ENCODE measurements at places on chromosomes 4 and X.

- DNase-seq: no peak
These were observed 8.2 kb upstream of the TLR10 start for GRCh38 chr4:38791010-38791409.

GRCh38 chr4:78565971-78566372 lies 14.4 kb downstream of the ANXA3 start:
- no peak for DNase-seq

GRCh38 chrX:78658845-78659744 lies at the start of gene RTL3:
RTL3 (minus strand) TSS chrX:78659328; CDS start chrX:78658420, 908 bp downstream.
- DNase-seq: no peak

DNA sequence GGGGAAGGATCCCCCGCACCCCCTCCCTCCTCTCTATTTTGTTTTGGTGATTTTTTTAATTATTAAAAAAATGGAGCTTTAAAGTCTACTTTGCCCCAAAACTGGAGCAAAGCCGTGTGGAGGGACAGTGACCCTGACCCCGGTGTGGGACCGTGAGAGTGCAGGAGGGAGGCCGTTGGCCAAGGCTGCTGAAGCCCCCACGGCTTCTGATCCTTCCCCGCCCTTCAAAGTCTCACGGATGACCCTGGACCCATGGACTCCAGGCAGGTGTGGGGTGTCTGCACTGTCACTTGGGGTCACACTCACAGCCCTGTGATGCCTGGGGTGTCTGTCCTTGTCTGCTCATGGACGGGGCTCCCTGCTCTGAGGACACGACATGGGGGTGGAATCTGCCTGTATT lies 133.3 kb downstream of the CPZ start:
- no peak for DNase-seq

DNA sequence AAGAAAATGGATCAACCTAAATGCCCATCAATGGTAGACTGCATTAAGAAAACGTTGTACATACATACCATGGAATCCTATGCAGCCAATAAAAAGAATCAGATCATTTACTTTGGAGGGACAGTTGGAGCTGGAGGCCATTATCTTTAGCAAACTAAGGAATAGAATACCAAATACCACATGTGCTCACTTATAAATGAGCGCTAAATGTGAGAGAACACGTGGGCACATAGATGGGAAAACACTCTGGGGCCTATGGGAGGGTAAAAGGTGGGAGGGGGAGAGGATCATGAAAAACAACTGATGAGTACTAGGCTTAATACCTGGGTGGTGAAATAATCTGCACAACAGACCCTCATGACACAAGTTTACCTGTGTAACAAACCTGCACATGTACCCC lies 1729.9 kb upstream of the PCDH10 start:
- no peak for DNase-seq

GRCh38 chr4:54543088-54543795 lies 114.5 kb upstream of the KIT start:
- DNase-seq: no peak

DNA sequence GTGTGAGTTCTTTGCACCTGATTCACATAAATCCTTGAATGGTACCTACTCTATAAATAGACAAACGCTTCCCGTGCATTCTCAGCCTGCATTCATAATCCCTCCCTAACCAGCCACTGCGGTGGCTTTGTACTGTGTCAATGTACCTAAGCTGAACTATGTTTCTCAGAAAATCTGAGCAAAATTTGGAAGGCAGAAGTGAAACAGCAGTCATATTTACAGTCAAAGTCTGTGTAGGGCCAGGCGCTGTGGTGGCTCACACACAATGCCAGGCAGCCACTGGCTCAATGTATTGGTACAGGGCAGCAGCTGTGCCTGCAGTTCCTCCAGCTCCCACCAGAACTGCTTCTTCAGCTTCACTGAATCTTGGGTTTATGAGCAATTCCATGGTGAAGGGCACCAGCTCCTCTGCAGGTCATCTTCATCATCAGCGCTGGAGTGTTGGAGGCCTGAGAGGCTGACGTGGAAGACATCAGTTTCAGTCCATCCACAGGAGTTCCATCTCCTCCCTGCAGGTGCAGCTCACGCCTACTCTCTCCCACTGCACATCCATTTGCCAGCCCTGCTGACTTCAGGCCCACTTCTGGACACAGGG lies 32.3 kb upstream of the IRF2 start:
- DNase-seq: no peak

GRCh38 chr4:89753601-89754066 lies 83.3 kb downstream of the SNCA start:
- DNase-seq: no peak

GRCh38 chr4:113832803-113833202 lies 71.3 kb upstream of the CAMK2D start:
- DNase-seq: no peak

DNA sequence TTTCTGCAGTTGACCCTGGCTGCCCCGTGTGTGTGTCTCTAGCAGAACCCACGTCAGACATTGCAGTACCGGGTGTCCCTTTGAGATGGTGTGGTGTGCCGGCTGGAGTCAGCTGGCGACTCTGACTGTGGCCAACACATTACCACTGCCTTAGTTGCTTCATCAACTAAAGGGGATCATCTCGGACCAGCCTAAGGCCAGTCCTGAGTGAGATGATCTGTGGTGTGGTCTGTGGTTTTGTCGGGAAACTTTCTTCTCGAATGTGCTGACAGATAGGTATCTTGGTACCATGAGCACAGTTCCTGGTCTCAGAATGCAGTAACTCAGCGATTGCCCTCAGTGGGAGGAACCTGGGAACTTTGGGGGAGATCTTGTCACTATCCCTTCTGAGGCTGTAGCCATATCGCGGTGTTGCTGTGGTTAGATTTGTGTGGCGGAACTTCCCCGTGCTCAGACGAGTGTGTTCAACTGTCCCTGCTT lies 15.8 kb downstream of the TBC1D14 start:
- DNase-seq: no peak

DNA sequence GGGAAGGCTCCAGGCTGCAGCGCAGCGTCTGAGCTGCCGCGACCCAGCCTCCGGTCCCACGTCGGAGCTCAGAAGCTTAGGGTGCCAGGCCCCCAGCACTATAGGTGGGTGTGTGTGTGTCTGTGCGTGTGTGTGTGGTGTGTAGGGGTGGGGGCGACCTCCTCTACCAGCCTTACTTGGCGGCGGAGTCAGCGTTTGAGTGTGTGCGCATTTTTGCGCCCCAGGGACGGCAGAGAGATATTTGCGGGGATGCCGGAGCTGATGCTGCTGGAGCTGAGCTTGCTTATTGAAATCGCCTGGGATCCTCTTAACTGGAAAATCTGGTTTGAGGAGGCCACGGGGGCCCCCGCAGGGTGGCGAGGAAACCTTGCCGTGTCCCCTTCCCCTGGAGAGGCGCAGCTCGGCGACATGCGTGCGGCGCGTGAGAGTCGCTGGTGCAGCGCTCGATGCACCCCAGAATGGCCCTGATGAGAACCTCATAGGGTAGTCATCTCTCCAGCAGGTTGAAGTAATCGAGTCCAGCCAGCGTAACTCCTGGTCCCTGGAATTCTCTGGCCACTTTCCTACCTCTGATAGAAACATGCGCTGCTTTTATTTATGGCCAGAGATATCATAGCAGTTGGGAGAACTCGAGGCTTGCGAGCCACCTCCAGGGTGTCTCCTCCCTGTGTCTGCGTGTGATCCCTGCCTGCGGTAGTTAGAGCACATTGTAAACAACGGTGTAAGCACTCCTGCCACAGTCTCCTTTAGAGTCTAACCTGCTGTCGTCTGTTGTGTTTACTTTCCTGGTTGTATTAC lies 2.7 kb downstream of the ADGRL3 start:
- no peak for DNase-seq

DNA sequence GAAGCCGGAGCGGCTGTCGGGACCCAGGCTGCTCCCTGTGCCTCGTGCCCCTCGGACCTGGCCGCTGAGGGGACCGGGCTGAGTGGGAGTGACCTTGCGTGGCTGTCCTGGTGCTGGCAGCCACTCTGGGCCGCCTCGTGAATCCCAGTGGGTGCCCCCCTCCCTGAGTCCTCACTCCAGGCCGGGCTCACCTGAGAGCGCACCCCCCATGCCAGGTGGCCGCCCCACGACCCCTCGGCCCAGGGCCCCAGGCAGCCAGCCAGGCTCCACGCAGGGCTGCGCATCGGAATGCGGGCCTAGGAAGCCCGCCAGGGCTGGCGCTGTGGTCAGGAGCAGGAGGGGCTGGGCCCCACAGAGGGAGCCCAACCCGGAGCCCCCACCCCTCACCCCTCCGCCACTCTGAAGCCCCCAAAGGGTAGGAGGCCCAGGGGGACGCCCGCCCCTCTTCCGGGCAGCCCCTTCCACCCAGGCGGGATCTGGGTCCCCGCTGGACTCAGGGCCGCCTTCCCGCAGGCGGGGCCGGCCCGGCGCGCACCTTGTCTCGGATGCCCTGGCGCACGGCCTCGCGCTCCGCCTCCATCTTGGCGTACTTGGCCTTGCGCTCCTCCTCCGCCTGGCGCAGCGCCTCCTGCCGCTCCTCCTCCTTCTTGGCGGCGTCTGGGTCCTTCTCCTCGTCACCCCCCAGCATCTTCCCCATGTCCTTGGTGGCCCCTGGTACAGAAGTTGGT lies 33.9 kb downstream of the CPLX1 start:
- no peak for DNase-seq

- no peak for DNase-seq
These were observed 97.4 kb upstream of the TBL1X start for GRCh38 chrX:9367421-9367820.

DNA sequence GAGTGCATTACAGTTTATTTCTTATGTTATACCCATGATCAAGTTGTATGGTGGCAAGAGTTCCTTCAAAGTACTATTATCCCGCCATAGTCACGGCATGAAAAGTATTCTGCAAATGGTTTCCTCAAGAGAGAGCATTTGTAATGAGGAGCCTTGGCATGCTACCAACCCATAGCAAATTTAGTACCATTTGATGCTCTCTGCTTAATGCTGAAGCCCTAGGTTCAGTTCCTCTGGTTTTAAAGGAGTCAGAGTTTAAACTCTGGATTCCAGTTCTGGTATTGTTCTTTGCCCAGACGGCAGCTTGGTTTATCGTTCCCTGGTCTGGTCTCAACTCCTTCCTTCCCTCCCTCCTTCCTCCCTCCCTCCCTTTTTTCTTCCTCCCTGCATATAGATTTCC lies 371.3 kb downstream of the BMPR1B start:
- no peak for DNase-seq

DNA sequence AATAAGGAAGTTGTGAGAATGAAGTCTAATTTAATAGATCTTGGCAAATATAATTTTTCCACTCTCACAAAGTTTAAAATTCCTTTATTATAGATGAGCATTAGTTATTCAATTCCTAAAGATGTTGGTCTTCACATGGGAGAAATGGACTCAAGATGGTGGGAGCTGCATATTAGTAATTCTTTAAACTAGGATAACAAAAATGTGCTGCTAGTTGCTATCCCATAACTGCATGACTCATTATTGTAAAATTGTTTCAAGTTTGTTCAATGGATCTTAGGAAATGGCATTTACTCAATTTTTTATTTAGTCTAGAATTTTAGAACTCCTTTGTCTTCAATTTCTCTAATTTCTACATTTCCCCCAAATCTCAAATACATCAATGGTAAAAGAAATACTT lies 155.8 kb downstream of the ATP10D start:
- DNase-seq: no peak

DNA sequence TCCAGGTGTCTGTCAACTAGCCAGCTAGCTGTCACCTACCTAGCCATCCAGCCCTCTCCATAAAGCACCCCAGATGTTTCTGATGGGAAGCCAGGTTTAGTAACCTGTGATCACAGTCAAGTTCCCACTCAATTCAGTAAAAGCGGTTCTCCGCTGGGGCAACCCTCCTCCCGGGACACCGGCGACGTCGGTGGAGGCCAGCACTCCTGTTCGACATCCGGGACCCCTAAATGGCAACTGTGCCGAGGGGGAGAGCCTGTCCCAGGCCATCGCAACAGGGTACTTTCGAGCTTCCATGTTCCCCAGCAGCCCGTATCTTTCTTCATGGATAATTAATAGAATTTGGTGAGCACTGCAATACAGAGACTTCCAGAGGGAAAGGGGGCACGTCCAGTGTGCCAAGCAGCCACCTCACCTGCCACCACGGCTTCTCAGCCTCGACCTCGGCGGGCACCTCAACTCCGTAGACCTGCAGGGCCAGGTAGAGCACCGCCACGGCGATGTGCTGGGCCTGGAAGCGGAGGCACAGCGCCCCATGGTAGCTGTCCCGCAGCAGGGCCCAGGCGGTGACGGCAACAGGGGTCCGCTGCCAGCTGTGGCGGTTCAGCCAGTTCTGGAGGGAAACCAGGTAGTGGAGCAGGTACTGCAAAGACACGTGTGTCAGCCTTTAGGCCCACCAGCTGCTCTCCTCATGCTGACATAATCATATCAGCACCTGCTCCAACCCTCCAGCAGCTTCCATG lies 6.7 kb downstream of the CCNQ start:
- DNase-seq: no peak

DNA sequence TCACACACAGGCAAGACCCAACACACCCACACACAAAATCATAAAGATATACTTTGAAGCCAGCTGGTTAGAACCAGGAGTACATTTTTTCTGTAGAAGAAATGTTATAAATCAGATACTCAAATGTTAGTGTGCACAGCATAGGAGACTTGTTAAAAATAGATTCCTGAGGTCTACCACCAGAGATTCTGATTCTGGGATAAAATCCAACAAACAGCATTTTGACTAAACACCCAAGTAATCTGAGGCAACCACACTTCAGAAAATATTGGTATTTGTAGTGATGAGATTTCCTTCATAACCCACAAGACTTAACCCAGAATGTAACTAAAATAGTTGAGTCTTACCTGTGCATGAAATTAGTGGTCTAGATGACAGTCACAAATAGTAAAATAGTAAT lies 301.8 kb downstream of the HNRNPD start:
- no peak for DNase-seq

GRCh38 chr4:186144198-186144945 lies 39.9 kb downstream of the FAM149A start:
- DNase-seq: no peak

All from H1 (cell line).